Stimulated activated CD8-positive, alpha-beta memory T cell treated with anti-CD3 and anti-CD28 coated beads, Interleukin-15, amount 100 ng/mL, for 4 hours (primary cell): ENCODE measurements at places on chromosomes 3 and 15.

GRCh38 chr3:189288348-189289235 is 116.8 kb downstream of the TPRG1 start:
- DNase-seq, result no peak

DNA sequence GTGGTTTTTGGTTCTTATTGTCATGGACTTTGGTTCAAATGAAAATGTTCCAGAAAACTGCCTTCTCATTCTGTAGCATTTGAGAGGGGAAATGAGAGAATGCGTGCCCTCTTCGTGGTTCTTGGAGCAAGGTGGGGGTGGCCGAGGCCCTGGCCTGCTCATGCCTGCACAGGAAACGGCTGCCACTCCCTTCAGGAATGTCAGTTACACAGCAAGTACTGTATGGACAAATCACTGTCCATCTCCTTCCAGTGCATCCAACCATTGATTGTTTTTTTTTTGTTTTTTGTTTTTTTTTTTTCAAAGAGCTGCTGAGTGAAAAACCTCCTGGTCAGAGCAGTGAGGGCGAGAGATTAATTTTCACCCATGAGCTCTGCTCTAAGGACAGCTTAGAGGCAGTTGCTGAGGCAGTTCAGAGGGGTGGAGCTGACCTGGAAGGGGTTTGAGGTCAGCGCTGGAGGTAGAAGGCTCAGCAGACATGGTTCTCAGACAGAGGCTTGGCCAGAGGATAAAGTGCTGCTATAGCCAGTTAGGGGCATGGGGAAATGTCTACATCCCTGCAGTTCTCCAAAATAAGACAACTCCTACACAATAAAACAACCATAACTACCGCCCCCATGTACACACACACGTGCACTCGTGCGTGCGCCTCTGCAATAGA is 20.2 kb upstream of the KIF23 start:
- DNase-seq, result no peak

DNA sequence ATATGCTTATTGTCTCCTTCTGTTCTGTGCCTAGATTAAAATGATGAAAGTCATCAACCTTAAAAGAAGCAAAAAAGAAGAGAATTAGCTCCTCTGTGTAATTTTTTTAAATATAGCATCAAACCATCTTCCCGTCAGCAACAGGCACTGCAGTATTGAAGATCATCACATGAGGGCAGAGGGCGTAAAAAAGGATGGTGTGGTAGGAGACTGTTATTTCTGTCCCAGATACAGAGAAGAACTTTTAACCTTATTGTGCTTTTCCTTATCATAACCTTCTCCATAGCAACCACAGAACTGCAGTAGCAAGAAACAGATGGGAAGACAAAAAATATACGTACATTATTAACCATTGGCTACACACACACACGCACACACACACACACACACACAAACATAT is 88.8 kb downstream of the IGSF11 start:
- DNase-seq, result no peak

- no peak for DNase-seq
These were observed 58.8 kb upstream of the GOLGA8B start for GRCh38 chr15:34642247-34642646.
